NCI-H2081 (cell line): ENCODE measurements at places on chromosomes 7 and 10.
A peak's percentile ranks its signal among the peaks of the same experiment; 100 is the strongest.

- DNase-seq = no peak
Observed at GRCh38 chr7:70779321-70779720, 352.6 kb upstream of the GALNT17 start.

DNA sequence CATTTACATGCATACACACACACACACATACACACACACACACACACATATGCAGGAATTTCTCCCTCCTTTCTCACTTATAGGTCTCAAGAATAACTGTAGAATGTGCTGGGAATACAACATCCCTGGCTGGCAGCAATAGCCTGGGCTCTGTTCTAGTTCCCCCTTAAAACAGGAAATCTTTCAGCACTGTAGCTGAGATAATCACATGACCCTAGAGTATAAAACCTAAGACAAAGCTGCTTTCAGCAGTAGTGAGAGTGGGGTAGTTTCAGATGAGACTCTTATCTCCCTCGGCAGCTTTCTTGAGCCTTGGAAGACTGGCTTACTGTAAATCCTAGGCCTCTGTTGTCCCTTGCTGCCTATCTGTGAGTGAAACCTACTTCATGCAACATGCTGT is 137.4 kb upstream of the AKR1E2 start:
- DNase-seq = no peak

- DNase-seq = no peak
Observed at GRCh38 chr7:114345494-114345893, 69.1 kb upstream of the FOXP2 start.

- no peak for DNase-seq
Observed at GRCh38 chr7:4824120-4824775, 37.6 kb downstream of the PAPOLB start.

GRCh38 chr10:114053946-114054345 is 10.3 kb downstream of the ADRB1 start:
- DNase-seq = no peak

- no peak for DNase-seq
Observed at GRCh38 chr10:124384172-124384571, 34.6 kb downstream of the OAT start.

DNA sequence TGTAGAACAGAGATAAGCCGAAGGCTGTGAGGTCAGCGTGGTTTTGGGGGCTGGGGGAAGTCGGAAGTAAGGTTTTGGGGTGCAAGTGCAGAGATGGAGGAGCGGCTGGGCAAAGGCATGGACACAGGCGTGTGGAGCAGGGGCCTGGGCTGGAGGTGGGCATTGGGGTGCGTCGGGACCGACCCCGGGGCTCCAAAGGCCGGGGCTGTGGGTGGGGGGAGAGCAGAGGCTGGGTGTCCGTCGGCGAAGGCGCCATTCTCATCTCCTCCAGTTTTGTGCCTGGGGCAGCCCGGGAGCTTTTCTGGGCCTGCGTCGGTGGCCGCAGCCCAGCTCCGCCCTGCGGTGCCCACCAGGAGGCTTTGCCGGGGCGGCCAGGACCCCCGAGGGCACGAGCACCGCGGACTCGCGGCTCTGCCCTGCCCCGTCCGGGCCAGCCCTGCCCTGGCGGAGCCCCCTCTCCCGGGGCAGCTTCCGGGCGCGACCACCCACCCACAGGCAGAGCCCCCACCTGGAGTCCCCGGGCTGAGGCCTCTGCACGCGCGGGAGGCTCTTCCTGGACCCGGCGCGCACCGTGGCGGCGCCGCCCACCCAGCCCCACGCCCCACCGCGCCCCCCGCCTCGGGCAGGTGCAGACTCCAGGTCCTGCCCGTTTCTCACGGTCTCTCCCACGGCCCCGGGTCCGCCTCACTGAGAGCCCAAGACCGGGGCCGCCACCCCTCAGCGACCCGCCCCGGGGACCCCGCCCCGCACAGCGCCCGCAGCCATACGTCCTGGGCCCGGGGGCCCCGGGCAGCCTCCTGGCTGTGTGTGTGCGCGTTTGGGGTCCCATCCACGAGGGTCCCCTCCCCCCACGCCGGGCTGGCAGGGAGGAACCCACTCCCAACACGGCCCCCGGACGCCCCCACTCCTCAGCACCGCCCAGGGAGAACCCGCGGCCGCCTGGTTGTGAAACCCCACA is 7.7 kb upstream of the SCART1 start:
- DNase-seq = no peak

DNA sequence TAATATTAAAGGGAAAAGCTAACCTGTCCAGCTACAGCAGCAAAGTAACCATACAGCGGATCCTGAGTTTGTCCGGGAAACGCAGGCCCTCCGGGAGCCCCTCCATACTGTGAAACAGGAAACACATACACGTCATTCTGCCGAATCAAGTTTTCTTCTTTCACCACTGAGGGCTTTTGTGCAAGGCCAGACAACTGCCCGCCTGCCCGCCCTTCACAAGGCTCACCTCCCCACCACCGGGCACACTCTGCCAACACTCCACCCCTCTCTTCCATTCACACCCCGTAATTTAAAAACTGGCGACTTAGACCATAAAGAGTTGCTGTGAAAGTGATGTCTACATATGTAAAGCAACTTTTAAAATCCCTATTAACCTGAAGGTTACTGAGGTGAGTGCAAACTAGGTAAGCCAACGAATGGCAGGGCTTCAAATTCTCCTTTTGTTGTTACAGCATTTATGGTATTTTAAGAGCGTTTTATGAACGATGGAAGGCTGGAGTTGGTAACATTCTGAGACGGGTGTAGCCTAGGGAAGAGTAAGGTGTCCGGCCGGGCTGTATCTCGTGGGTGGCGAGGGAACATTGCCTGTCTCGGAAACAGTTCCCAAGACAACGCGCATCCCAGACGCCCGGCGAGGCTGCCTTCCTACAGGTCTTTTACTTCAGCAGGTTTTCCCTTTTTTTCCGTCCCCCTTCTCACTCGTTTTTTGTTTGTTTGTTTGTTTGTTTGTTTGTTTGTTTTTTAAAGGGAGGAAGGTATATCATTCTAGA is 817 bp downstream of the SRI start:
- DNase-seq = peak; percentile 71

GRCh38 chr10:47290338-47290737 is 9.7 kb upstream of the GDF10 start:
- no peak for DNase-seq

GRCh38 chr7:131021902-131022301 is 287.9 kb upstream of the KLF14 start:
- no peak for DNase-seq

GRCh38 chr10:77351386-77351785 is 286.2 kb downstream of the KCNMA1 start:
- no peak for DNase-seq

DNA sequence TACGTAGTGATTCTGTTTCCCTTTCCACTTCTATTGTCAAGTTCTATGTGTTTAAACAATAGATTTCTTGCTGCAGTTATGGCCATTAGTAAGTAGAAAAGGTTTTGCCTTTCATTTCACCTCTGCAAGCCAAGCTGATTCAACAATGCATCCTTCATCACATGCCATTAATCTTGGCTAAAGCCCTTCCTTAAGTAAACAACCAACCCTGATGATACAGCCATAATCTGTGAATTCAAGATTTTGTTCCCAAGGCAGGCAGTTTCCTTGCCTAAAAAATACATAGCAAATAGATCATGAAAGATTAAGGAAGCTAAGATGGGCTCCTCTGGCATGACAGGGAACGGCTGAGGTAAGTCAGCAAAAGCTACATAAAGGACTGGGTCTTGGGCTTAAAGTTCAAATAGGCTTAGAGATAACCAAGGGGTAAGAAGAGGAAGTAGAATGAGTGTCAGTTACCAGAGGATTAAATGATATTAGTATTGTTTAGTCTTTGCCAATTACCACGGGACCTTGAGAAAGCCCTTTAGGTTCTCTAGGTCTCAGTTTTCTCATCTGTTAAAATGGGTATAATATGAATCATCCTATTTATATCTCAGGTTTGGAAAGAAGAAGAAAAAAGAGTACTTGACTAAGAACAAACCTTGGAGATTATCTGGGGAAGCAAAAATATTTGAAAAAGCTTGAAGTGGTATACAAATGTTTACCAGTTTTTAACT is 35.9 kb upstream of the ANK3 start:
- no peak for DNase-seq

DNA sequence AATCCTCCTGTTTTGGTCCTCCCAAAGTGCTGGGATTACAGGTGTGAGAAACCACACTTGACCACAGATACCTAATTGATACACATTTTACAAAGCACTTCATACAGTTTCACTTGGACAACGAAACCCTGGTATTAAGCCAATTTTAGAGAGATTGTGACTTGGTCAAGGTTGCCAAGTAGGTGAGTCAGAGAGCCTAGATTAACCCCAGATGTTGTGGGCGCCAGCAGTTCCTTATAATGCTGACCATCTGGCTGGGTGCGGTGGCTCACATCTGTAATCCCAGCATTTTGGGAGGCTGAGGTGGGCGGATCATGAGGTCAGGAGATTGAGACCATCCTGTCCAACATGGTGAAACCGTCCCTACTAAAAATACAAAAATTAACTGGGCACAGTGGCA is 4.9 kb upstream of the PHKG1 start:
- no peak for DNase-seq

GRCh38 chr7:152016947-152017346 is 8.5 kb upstream of the GALNT11 start:
- DNase-seq = no peak

DNA sequence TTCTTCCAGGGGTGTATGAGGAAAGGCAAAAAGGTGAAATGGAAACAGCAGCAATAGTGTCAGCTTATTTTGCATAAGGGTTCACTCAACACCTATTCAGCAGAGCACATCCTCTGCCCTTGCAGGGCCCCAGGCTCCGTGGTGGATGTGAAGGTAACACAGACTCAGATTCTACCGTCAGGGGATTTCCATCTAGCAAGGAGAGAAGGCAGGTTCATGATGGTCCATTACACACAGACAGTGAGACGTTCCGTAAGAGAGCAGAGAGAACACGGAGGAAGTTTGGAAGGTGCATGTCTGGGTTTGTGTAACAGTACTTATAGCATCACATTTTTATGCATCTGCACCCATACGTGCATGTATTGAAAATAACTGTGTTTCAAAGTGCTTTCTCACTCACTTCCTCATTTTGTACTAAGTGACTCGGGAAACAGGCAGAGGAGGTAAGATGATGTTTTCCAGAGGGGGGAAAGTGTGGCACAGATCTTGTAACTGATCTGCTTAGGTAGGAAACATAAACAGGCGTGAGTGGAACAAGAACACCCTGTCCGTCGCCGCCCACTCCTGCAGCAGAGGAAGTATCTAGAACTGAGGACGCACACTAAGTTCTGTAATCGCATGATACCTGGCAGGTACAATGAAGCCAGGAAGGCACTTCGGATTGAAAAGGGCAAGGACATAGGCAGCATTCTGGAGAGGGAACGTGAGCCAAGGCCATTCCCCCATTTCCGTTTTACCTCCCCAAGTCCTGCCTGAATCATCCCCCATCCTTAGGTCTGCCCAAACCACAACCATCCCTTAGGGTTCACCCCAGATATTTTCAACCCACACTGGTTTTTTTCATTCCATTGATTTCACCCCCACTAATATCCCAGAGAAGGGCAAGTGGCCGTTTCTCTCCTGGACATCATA is 1.0 kb upstream of the ENO4 start:
- no peak for DNase-seq

DNA sequence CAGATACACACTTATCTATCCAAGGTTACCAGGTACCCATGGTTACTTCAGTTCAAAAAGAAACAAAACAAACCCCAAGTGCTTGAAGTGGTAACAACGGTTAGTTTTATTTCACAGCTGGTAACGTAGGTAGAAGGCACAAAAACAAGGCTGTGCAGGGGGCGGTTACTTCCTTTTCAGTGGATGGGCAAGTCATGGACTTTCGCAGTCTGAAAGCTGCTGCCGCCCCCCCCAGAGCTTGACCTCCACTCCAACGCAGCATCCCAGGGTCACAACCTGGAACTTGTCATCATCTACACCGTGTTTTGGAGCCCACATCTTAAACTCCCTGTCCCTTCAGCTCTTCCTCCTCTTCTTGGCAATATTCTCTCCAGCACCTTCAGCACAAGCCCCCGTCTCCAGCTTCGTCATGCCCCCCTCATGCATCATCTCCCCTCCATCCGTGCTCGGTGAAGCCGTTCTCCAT is 181.2 kb upstream of the ITGB1 start:
- DNase-seq = no peak

- no peak for DNase-seq
Observed at GRCh38 chr10:4698075-4698474, 127.9 kb upstream of the AKR1E2 start.

GRCh38 chr7:35519971-35520809 is 174.7 kb downstream of the HERPUD2 start:
- DNase-seq = peak; percentile 73

DNA sequence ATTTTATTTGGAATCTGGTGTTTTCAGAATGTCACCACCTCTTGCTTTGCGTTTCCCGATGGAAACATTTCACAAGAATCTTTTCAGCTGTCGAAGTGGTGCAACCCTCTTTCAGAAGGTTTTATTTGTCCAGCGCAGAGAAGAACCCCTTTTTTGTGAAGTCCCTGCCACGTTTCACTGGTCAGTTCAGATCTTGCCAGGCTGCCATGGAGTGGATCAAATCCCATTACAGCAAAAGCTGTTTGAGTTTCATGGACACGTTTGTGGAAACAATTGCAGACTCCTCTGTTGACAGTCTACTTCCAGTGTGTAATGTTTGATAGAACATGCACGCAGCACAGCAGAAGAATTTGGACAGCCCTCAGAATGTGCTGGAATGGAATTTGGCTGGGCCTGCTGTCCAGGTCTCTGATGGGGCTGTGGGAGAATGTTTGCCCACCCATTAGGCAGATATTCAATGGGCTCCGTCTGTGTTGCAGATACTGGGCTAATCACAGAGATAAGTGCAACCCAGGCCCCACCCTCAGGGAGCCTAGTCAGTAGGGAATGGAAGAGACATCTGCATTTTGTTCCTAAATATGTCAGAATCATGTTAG is 143.2 kb downstream of the GRK5 start:
- DNase-seq = no peak

- no peak for DNase-seq
Observed at GRCh38 chr7:17305387-17306171, 7.1 kb downstream of the AHR start.

DNA sequence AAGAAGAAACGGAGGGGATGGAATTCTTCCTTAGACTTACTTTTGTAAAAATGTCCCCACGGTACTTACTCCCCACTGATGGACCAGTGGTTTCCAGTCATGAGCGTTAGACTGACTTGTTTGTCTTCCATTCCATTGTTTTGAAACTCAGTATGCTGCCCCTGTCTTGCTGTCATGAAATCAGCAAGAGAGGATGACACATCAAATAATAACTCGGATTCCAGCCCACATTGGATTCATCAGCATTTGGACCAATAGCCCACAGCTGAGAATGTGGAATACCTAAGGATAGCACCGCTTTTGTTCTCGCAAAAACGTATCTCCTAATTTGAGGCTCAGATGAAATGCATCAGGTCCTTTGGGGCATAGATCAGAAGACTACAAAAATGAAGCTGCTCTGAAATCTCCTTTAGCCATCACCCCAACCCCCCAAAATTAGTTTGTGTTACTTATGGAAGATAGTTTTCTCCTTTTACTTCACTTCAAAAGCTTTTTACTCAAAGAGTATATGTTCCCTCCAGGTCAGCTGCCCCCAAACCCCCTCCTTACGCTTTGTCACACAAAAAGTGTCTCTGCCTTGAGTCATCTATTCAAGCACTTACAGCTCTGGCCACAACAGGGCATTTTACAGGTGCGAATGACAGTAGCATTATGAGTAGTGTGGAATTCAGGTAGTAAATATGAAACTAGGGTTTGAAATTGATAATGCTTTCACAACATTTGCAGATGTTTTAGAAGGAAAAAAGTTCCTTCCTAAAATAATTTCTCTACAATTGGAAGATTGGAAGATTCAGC is 158.7 kb upstream of the LANCL2 start:
- no peak for DNase-seq

GRCh38 chr10:91664426-91664825 is 31.6 kb upstream of the PPP1R3C start:
- no peak for DNase-seq

- DNase-seq = no peak
Observed at GRCh38 chr7:149325248-149325647, 63.3 kb downstream of the ZNF783 start.
